ENCODE measurements at places on chromosomes 3 and 15.

DNA sequence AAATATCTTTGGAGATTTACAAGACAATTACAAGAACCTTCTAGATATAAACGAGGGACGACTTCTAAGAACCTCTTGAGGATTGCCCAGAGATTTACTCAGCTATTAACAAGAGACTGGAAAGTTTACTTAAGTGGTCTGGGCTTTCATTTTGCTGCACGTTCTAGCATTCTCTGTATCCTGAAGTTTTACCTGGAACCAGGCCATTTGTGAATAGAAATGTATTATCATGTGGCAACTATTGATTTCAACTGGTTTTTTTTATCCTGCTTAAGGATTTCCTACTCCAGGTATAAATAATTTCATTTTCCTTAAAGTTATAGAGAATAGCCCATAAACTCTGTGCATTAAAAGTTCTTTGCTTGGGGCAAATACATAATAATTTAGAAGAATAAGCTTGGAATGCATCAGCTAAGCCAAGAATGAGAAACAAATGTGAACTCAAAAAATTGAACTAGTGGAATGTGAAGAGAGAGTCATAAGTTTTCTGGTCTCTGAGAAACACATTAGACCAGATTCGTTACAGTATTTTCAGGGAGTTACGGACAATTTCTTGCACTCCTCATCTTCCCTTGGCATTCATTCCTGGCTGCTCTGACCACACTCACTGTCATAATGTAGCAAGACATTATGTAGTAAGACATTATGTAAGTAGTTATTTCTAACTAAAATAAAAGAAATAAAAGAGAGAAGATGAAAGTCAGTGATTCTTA is 1.3 kb downstream of the AQP9 start:
- no peak for DNase-seq

- DNase-seq = no peak
Measured at GRCh38 chr15:76163457-76164295, 103.9 kb downstream of the TMEM266 start.

DNA sequence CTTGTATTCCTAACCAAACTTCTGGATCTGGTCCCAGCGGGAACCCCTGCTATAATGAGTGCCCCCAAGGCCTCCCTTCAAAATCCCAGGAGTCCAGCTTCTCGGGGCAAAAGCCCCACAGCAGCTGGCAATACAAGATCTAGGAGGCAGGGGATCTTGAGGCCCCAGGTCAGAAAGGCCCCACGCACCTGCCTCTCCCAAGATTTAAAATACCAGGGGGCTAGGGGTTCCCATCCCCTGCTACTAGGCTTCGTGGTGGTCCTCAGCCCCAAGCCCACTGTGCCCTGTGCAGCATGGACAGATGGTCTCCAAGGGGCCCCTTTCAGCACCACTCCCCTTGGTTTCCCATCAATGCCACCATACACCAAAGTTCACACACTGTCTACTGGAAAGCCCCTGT is 15.8 kb upstream of the CYP11A1 start:
- DNase-seq = no peak

GRCh38 chr3:114284644-114285043 is 9.2 kb upstream of the TIGIT start:
- no peak for DNase-seq

- DNase-seq = no peak
Measured at GRCh38 chr3:81105789-81106488, 655.5 kb downstream of the GBE1 start.

DNA sequence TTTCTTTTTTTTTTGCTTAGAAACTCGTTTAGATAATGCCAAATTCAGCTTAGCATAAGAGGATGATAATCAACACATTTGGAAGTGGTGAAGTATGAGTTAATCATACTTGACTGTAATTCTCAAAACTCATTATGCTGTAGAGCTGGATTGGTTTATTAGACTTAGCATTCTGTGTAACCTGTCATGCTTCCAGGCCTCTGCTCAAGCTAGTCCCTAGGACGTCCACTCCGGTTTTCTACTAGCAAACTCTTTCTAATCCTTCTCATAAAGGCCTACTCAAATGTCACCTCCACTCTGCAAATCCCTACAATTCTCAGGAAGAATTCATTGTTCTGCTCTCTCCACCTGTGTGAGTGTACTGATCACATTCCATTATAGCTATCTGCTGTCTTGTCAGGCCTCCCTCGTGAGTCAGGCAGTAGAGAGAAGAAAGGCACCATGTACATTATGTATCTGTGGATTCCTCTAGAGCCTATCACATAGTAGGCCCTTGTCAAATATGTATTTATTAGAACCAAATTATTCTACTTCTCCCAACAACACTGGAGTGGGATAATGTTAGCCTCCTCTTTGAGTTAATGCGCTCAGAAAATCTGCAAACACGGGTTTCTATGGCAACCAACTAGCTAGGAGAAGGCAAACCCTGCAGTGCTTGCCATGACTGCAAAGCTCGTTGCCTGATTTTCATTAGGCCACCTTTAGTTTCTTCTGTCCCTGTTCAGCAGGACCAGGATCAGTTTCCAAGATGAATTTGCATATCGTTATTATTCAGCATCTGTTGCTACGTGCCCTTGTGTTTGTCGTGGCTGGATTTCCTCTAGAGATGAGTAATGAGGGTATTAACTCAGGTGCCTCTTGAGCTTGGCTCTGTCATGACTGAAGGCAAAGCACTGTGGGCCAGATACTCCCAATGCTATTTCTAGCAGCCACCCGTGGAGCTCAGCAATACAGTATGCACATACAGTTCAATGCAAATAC is 30.7 kb downstream of the ATP13A5 start:
- DNase-seq = no peak

DNA sequence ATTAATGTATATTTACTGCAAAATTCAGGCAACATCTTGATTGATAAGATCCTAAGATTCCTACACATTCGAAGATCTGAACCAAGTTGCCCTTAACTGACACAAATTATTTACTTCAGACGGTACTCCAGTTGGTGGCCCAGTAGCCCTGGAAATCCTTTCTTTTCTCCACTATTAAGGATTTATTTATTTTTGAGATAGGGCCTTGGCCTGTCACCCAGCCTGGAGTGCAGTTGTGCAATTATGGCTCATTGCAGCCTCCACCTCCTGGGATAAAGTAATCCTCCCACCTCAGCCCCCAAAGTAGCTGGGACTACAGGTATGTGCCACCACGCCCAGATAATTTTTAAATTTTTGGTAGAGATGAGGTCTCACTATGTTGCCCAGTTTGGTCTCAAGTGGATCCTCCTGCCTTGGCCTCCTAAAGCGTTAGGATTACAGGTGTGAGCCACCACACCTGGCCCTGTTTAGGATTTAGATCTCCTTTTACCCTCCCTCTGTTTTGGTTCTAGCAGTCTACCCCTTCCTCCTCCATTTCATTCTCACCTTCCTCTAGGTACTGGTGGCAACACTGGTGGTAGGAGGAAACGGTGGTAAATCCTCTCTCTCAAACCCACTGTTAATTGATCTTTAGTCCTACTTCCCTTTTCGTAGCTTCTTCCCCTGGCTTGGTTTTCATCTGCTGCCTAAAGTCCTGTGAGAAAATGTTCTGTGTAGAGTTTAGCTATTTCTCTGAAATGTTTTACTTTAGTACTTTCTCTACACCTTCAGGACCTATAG is 12.7 kb upstream of the ZNF609 start:
- no peak for DNase-seq

GRCh38 chr3:115839246-115839645 is 215.9 kb downstream of the GAP43 start:
- no peak for DNase-seq

- no peak for DNase-seq
Measured at GRCh38 chr3:128196647-128197046, 43.4 kb downstream of the EEFSEC start.

DNA sequence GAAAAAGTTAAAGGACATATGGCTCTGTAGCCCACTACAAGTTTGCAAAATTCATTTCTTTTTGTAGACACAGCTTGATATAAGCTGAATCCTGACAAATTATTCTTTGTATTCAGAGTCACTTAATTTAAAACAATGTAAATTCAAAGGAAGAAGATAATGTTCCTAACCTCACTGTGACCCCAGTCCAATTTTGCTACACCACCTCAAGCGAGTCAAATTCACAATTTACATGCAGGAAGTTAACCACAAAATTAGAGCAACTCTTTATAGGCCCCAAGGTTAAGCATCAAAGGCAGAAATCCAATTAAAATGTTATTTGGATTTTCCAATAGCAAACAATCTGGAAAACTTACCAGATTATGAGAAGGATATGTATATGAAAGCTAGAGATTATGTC is 119.5 kb upstream of the CNTN6 start:
- DNase-seq = no peak
